ENCODE measurements at places on chromosomes 2 and 18. TPM values are rescaled to one million over a fixed set of nuclear protein-coding genes. Genes with fewer than 3 reads are reported as not detected.

The FBXO36 gene
- polyA plus RNA-seq = 2.5 TPM

The CCDC141 gene
- polyA plus RNA-seq = 32.4 TPM

The RFTN2 gene
- 26.1 TPM for polyA plus RNA-seq

The PMAIP1 gene
- 37.9 TPM for polyA plus RNA-seq

DNA sequence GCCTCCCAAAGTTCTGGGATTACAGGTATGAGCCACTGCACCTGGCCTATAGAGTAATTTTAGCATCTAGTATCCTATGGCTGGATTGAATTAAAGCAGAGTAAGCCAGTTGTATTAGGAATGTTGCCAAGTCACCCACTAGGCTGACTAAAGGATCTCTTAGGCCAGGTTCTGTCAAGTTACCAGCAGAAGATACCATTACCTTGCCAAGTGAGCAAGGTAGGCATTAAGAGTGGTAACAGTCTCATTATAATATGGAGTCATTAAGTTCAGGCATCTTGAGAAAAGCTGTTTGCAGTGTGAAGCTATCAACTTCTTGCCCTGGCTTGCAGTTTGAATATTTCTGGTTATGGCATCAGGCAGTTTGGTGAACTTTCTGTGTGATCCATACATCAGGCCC is 37.0 kb upstream of the MTCL1 start:
- no peak for DNase-seq

DNA sequence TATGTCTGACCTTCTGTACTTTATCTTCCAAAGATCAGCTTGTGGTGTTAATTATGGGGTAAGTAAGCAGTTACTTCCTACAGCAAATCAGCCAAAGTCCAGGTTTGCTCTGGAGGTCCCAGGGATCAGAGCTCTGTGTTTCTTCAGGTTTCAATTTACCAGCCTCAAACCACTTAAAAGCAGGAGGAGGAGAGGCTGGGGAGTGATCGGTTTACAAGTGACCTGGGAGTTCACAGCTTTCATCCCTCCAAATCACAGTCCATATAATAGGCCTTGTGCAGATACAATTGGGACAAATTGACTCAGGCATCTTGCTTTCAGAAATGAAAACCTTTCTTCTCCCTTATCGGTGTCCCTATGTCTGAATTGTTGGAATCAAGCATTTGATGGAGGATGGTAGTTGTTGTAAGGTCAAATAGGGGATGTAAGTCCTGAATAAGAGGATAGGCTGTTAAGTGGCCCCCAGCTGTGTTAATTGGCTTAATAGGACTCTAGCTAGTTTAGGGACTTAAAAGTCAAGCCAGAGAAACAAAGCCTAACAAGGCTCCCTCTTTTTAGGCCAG is 188.0 kb upstream of the NT5C1B start:
- DNase-seq = no peak

DNA sequence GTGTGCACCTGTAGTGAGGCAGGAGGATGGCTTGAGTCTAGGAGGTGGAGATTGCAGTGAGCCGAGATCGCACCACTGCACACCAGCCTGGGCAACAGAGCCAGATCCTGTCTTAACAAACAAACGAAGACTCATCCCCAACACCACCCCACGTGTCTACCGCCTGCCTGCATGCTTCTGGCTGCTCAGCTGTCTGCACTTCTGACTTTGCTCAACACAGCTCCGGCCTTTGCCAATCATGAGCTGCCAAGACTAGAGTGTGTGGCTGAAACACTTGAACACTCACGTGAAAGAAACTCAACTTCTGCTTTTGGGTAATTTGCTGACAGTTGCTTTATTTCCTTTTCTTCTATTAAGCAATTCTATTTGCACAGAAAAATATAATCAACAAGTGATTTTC is 32.1 kb upstream of the SP3 start:
- no peak for DNase-seq

DNA sequence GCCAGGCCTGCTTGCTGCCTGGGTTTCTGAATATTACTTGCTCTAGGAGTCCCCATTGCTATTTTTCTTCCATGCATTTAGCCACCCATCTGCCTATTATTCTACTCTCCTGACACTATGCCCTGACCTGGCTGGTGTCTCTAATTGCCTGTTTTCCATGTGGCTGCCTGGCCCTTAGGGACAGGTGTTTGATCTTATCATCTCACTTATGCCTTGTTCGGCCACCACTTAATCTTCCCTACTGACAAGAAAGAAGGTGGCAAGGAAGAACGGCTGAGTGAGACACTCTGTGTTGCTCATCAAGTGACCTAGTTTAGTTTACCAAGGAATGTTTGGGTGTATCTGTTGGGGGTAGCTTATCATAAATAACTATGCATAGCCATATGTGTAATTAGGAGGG is 50.4 kb upstream of the RAPH1 start:
- DNase-seq = no peak

DNA sequence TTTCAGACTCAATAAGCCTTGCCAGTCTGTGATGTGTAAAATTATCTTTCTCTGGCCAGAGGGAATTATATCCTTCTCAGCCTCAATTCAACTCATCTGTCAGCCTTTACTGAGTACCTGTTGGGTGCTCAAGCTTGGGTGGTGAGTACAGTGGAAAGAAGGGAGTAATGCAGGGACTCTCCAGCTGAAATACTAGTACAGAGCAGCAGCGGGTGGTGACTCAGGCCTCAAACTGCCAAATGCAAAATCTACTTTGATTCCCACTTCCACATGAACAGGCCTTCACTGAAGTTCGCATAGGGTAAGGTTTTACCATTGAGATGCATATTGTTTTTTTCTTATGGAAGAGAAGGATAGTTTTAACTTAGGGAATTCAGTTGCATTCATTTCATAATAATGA is 326.8 kb downstream of the LRRTM1 start:
- no peak for DNase-seq

GRCh38 chr2:100818003-100818605 is 1.8 kb upstream of the NPAS2 start:
- no peak for DNase-seq

DNA sequence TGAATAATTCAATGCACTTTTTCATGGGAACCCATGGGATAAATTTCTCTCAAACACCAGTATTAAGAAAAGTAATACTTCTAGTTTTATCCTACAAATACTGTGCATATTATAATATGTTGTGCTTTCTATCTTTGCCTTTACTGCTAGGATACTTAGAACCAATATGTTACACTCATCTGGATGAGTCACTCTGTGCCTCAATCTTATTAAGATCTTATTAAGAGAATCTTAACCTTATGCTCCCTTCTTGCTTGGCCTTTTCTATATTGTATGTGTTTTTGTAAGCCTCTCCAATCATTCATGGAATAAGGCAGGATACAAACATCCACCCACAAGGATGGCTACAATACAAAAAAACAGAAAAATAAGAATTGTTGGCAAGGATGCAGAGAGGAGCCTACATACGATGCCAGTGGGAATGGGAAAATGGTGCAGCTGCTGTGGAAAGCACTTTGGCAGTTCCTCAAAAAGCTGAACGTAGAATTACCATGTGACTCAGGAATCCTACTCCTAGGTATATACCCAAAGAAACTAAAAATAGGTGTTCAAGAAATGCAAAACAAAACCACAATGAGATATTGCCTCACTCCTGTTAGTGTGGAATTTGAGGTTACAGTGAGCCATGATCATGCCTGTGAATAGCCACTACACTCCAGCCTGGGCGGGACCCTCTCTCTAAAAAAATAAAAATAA is 10.7 kb upstream of the TWSG1 start:
- no peak for DNase-seq

- DNase-seq = peak; percentile 12
Measured at GRCh38 chr2:86764661-86765309, 25.9 kb downstream of the CD8A start.

DNA sequence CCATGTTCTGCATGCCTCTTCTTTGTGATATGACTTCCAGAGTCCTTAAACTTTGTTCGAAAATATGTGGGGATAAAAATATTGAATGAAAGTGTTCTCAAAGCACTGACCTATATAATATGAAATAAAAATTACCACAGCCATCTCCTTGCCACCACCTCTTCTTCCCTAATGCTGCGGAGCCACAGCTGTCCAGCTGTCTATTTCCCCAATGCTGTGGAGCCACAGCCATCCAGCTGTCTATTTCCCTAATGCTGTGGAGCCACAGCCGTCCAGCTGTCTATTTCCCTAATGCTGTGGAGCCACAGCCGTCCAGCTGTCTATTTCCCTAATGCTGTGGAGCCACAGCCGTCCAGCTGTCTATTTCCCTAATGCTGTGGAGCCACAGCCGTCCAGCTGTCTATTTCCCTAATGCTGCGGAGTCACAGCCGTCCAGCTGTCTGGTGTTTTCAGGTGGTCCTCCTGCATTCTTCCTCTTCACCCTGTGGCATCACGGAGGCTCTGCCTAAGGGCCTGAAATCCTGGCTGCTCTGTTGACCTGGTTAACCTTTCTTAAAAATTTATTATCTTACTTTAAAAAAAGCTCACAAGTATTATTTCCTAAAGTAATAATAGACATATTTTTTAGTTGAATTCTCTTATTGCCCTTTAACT is 266.1 kb upstream of the MEX3C start:
- DNase-seq = no peak

DNA sequence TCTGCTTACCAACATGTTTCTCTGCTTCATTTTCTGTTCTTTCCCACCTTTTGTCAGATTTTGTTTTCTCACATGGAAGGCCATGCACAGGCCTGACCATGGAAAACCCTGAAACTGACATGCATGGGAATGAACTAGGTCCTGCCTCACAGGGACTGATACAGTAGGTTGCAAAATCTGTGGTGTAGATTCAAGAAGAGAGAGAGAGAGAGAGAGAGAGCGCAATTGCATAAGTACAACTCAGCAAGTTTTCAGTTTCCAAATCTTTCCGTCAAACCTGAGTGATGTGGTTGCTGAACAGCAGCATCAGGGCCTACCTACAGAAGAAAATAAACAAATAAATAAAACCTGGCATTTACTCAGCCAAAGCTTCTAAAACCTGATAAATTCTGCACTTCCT is 87.5 kb upstream of the RNF152 start:
- DNase-seq = no peak

DNA sequence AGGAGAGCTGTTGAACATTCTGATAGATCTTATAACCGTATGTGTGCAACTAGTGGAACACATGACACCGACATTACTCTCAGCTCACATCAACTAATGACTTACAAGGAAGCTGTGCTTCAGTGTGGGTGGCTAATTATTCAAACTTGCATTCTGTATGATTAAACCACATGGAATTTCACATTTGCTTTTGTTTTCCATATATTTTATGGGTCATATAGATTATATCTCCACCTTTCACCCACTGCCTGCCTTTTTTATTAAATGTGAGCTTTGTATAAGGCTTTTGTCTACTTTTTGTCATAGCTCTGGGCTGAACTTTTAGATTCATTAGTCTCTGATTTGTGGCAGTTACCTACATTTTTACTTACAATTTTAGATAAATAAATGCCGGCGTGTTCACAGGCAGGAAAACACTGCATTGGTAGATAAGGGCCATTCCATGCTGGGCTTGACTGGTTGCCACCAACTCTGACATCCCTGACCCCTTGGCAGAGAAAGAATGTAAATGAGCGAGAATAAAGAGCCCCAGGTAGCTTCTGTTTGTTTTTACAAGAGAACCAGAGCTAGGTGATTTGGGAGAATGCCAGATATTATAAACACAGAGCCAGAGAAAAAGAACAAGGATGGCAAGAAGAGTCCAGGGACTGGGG is 35.7 kb downstream of the LYPD6 start:
- no peak for DNase-seq

- no peak for DNase-seq
Measured at GRCh38 chr18:65606551-65607130, 144.2 kb upstream of the CDH7 start.

Measured in muscle of back (tissue), 13 donors.